ENCODE measurements at places on chromosomes 6 and 20.

DNA sequence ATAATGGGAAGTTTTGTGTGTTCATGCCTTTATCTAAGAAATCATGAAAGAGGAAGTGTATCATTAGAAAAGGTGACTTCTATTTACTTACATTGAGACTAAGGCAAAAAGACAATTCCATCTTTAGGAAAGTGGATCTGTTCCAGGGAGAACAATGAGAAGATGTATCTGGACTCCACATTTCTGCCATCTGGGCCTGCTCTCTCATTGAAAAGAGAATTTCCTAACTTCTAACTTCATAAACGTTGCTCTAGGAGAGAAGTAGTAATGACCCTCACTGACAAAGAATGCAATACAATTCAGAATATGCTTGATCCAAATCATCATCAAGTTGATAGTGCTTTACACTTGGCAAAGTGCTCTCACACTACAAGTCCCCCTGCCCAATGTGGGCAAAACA is 294.2 kb downstream of the OGFRL1 start:
- DNase-seq: no peak

GRCh38 chr6:112879920-112880413 is 532.8 kb downstream of the RFPL4B start:
- no peak for DNase-seq

DNA sequence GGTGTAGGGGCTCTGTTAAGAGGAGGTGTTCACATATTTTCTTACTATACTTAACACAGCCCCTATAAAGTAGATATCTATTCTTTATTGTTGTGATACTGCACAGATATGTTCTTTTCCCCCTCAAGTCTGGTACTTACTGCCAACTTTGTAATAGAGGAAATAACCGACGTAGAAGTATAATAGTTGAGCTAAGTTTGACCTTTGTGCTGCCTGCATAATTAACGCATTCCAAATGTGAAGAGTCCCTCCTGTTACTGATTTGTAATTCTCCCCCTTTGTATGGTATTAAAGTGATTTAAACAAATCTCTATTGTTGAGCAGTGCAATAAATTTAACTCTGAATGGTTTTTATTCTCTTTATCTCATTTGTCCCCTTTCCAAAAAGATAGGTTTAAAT is 39.0 kb downstream of the PHF3 start:
- DNase-seq: no peak

DNA sequence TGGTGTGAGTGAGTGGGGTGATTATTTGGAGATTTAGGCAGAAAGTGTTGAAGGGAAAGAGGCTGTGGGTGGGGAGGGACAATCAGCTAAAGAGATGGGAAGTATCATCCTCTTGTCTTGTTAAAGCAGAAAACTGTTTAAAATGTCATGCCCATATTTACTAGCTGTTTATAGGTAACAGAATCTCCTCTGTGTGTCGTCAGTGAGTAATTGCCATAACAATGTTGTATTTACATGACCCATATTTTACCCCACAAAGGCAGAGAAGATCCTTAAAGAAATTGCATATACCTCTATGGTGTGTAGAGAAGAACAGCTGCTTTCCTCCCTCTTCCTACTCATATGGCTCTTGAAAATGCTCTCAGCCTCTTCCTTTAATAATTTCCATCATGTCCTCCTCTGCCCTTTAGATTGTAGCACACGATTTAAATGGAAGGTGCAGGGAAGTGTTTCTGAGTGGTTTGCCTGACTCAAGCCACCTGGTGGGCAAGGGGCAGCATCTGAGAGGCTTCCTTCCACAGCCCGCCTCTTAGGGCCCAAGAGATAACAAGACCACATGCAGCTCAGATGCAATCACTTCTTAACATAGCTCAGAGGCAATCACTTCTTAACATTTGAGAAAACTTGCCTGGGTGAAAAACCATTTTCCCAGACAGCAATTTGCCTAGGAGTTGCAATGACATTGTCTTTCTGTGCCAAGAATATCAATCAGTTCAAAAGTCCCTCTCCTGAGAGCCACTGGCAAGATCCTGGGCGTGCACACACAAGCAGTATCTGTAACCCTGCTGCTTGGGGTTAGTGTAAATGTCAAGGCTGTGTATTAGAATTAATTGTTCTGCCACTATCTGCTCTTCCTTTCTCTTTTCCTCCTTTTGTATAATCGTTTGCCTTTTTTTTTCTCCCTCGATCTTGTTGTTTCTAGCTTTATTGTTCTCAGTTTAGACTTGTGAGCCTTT is 44.1 kb upstream of the EDN1 start:
- DNase-seq: peak; percentile 12

DNA sequence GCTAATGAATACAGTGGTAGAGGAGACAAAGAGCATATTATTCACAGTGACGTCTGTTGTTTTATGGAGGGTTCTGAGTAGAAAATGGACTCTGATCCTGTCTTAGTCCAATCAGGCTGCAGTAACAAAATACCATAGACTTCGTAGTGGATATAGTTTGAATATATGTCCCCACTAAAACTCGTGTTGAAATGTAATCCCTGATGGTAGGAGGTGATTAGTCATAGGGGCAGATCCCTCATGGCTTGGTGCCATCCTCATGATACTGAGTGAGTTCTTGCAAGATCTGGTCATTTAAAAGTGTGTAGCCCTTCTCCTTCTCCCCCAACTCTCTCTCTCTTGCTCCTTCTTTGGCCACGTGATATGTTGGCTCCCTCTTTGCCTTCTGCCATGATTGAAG is 82.5 kb downstream of the CD83 start:
- no peak for DNase-seq

- no peak for DNase-seq
These were observed 185.8 kb downstream of the PHF3 start for GRCh38 chr6:63821442-63821841.

- no peak for DNase-seq
These were observed 24.4 kb downstream of the NCR2 start for GRCh38 chr6:41359617-41360313.

DNA sequence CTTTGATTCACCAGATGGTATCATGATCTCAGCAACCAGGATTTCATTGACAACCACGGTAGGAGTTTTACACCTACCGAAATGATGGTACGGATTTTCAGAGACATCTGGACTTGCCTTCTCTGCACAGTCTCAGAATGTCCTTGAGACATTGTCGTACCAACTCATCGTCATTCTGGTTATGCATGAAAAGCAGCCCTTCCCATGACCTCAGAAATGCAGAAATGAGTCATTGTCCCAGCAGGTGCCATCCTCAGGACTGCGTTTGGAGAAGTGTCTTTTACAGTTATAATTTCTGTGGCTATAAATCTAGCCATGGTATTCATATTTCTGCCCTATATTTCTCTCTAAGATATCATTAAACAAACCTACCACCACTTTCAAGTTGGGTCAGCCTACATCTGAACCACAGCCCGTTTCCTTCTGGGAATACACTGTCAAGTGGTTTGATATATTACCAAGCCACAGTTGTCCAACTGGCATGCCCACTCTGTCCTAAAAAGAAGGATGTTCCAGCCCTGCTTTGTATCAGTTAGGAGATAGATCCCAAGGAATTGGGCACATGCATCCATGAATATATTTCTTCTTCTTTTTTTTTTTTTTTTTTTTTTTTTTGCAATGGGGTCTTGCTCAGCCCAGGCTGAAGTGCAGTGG is 7.5 kb upstream of the BFSP1 start:
- DNase-seq: no peak

DNA sequence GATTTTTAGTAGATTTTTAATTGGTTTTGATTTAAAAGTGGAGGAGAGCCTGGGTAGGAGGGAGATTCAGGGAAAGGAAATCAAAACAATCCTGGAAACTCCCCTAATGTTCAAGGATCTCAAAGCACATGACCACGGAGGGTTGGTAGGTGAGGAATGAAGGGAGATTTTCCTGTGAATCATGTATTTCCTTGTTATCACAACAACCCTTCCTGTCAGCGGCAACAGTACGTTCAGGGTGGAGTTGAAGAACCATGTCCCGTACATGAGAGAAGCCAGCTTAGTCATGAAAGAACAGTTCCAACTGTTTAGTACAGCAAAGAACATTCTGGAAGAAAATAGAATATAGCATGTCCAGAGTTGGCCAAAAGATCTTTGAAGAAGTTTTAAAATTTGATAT is 79.4 kb upstream of the SCAF8 start:
- DNase-seq: no peak

DNA sequence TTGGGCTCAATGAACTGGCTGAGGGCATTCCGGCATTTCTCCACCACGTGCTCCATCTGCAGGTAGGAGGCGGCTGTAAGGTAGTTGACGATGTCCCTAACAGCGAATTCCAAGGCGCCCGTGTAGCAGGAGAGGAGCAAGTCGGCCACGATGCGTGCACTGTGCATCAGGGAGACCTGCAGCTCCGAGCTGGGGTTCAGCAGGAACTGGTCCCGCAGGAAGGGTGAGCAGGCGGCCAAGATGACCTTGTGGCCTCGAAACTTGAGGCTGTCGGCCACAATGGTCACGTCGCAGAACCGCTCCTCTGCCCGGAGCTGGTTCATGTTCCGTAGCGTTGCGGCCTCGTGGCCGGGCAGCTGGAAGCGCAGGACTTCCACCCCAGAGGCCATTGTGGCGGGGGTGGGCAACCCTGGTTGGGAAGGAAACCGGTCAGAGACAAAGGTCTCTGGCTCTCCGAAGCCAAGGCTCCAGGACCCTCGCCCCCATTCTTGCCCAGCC is 920 bp downstream of the ZBTB12 start:
- no peak for DNase-seq

DNA sequence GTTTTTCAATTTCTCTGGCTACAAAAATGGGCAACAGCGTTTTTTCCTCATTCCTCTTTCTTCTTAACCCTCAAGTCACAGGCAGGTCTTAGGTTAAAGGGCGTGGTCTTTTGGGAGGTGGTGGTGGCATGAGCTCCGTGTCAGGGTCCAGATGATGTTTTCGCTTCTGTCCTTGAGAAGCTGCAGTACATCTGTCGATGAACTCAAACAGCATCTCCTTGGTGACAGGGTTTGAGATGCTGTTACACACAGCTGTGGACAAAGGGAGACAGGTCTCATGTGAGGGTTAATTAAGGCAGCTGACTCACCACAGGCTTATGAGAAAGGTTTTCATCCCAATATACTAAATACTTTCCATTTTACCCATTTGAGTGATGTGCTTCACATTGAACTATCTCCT is 350.8 kb downstream of the RNGTT start:
- DNase-seq: no peak

DNA sequence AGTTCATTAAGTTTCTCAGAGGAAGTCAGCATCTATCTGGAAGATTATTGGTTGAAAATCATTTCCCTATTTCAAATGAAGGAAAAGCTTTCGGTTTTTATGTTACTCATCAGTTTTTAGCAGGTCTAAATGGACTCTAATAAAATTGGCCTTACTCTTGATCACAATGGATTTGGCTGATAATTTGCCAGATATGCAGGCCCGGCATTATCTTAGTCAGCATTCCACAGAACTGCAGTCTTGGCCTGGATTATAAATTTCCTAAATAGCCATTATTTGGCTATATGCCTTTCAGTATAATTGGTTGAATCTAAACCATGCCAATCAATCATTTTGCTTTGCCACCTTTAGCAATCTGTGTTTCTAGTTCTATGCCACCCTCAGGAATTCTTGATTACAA is 91.7 kb upstream of the KCNQ5 start:
- DNase-seq: no peak

DNA sequence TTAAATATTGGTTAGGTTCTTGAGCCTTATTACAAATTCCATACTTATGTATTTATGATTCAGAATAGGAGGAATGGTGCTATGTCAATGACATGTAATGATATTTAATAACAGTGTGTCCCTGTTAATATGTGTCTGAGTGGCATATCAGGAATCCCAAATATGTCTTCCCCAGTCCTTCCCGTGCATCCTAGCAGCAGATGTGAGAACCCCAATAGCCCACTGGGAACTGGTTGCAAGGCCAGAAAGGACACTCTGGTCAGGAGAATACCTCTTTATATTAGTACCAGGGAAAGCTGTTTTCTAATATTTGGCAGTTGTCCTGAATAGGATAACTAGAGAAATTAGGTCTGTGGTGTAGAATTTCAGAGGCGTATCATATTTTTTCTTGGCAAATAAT is 159.1 kb upstream of the PDE7B start:
- DNase-seq: no peak

DNA sequence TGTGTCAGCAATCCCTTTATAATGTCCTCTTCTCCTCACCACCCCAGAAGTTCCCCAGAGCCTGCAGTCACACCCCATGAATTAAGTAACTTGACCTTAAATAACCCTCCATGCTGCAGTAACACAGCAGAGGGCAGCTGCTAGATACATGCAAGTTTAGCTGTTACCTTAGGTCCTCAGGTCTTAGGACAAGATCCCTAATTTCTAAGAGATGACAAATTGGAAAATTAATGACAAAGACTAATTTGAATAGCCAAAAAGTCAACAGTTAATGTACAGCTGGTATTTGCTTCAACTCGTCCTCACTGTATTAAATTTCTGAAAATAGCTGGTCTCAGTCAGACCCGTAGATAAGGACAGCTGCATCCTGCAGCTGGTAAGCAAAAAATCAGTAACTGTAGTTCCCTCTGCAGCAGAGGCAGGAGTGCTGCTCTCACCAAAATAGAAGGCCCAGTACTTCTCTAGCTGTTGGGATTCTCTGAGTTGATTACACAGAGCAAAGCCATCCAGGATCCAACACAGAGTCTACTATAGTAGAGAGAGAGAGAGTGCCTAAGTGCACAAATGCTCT is 62.4 kb downstream of the TNFRSF21 start:
- no peak for DNase-seq

GRCh38 chr6:131164506-131164905 is 29.2 kb downstream of the AKAP7 start:
- DNase-seq: no peak

DNA sequence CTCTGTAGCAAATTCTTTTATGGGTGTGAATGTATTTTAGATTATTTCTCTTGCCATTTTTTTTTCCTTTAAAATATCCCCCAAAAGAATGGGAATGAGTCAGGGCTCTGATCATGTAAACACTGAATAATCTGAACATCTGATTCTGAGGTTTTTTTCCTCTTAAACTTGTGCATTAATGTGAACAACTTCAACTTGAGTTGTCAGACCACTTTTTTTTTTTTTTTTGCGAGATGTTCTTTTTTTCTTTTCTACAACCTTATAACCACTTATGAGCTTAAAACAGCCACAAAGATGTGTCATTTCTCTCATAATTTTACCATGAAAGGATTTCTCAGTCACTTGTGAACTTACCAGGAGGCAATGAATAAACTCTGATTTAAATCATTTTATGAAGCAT is 85.3 kb downstream of the TBC1D7 start:
- no peak for DNase-seq

- DNase-seq: no peak
These were observed 66.7 kb upstream of the ARID1B start for GRCh38 chr6:156710479-156710878.

Measured in smooth muscle cell of the brain vasculature (primary cell).